IMR-90 (cell line): ENCODE measurements at places on chromosomes 16 and 17. TPM values are rescaled to one million over a fixed set of nuclear protein-coding genes. Genes with fewer than 3 reads are reported as not detected.

Gene TBC1D3H
- polyA plus RNA-seq = not detected in 2 replicates

GRCh38 chr17:46979147-46979863 is at the start of gene RPRML:
Gene RPRML, minus strand, starts transcription at chr17:46979253. Its CDS starts 246 bp downstream, at chr17:46979007.
- no peak for DNase-seq

Gene NPTX1
- polyA plus RNA-seq = 39.5 and 47.0 TPM in 2 replicates

GRCh38 chr16:3282103-3282729 is 1.1 kb upstream of the ZNF263 start:
- peak; percentile 69 for DNase-seq

DNA sequence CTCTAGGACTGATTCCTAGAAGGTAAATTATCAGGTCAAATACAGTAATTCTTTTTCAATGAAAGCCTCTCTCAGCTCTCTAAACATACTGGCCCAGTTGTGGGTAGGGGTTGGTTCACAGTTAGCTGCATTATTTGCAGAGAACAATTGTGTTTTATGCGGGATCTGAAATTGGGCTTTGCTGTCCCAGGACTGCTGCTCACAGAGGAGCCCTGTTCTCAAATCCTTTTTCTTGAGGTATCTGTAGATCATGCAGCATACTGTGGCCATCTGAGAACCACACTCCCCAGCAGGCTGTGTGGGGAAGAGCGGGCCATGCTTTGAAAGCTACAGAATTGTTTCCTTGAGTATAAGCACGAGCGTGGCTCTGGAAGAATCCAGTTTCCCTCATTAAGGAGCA is 17.5 kb downstream of the MTHFSD start:
- no peak for DNase-seq

- DNase-seq = peak; percentile 18
Observed at GRCh38 chr16:48559462-48560211, 50.3 kb downstream of the N4BP1 start.

Gene TBC1D3
- not detected in 2 replicates for polyA plus RNA-seq

- no peak for DNase-seq
Observed at GRCh38 chr17:61970030-61970429, 42.2 kb upstream of the INTS2 start.

Gene NHLRC4
- polyA plus RNA-seq = 0.65 and 0.84 TPM in 2 replicates

DNA sequence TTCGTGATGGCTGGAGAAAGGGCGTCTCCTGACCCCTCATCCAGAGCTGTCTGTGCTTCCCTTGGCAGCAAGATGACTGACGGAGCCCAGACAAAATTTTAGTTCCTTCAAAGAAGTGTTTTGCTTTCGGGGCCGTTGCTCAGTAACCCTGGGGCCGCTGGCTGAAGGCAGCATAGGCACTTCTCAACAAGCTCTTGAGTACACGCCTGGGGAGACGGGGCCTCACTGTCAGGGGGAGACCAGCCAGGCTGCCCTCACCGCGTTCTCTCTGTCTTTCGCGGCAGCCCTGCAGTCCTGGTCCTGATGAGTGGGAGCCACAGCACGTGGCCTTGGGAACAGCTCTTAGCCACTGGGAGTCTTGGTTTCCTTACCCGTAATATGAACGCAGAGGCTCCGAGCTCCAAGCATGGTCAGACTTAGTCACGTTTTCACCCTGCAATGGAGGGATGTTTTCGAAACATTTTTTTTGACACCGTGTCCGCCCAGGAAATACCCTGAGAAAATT is 86.0 kb downstream of the IRF8 start:
- no peak for DNase-seq

DNA sequence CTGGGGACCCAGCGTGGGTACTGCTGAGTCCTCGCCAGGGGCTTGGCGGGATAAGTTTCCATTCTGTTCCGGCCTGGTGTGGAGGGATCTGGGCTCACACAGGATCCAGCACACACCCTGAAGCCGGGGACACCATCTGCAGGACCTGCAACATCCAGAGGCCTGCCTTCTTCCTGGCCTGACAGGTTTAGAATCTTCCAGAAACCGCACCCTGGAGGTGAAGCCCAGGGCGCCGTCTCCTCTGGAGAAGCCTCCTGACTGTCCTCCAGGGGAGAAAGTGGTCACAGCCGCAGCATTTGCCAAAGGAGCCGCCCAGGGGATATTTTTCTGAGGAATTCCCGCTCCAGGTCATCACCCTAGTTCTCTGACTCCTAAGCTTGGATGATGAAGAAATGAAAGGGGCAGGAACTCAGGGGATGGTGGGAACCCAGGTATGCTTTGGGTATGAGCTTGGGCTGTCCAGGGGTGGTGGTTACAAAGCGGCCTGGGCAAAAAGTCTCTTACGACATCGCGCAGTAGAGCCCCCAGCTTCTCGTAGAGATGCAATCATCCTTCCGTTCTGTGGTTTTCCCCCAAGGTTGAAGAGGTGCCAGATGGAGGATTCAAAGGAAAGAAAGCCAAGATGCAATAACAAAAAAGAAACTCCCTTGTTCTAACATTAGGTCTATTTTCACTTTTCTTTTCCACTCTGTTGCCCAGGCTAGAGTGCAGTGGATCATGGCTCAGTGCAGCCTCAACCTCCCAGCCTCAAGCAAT is 9.1 kb upstream of the CRISPLD2 start:
- peak; percentile 63 for DNase-seq

Gene CDRT15
- polyA plus RNA-seq = not detected in 2 replicates

Gene KRTAP17-1
- not detected in 2 replicates for polyA plus RNA-seq

Gene PIPOX
- polyA plus RNA-seq = 0.11 and 0.43 TPM in 2 replicates

DNA sequence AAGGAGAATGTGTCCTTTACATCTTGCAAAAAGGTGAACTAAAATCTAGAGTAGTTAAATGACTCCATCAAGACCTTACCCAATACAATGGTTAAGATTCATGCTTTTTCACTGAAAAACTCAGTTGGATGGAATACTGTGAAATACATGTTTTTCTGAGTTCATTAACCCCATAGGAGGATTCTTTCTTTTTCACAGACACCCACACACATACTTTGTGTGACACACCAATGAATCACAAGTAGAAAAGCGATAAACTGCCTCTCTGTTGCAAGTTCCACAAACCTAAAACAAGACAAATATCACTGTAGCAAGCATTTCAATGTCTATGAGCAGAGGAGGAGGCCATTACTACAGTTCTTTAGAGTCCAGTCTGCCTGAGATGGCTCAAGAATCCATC is 258.8 kb upstream of the CDH5 start:
- peak; percentile 93 for DNase-seq

- DNase-seq = peak; percentile 92
Observed at GRCh38 chr17:35804658-35805192, 4.6 kb upstream of the TAF15 start.

Gene CLDN9
- polyA plus RNA-seq = 0.05 TPM in 1 of 2 replicates, not detected in the other

Gene MYH3
- polyA plus RNA-seq = 0.63 and 0.98 TPM in 2 replicates

Gene PLA2G10
- not detected in 2 replicates for polyA plus RNA-seq

DNA sequence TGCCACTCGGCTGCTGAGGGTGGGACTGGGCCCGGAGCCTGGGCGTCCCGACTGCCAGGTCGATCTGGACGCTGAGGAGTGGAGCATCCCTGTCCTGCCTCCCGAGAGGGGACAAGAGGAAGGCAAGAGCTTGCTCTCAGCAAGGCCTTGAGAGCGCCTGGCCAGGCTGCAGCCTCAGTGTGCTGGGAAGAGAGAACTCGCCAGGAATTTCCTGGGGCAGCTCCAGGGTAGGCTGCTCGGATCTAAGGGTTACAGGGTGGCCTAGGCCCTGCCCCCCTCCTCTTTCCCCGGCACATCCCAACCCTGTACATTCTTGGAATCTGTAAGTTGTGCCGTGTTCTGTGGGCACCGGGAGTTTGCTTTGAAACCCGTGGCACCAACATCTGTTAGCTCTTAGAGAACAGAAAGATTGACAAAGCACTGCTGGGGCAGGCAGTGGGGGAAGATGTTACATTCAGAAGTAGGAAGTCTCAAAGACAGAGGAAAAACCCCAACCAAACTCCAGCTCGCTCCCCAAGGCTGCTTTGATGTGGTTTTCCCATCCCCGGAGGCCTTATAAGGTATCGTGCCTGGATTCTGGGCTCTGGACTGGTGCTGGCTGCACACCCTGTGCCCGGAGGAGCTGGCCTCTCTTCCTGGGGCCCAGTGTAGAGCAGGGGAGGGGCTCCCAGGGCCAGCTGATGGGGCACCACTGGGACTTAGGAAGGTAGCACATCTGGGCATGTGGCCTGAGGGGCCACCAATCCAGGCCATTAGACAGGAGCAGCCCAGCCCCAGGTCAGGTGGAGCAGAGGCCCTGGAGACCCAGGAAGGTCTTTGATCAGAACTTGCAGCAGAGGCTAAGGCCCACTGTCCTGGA is 55.2 kb downstream of the NKD1 start:
- no peak for DNase-seq
